ENCODE measurements at places on chromosomes 13 and 19.

DNA sequence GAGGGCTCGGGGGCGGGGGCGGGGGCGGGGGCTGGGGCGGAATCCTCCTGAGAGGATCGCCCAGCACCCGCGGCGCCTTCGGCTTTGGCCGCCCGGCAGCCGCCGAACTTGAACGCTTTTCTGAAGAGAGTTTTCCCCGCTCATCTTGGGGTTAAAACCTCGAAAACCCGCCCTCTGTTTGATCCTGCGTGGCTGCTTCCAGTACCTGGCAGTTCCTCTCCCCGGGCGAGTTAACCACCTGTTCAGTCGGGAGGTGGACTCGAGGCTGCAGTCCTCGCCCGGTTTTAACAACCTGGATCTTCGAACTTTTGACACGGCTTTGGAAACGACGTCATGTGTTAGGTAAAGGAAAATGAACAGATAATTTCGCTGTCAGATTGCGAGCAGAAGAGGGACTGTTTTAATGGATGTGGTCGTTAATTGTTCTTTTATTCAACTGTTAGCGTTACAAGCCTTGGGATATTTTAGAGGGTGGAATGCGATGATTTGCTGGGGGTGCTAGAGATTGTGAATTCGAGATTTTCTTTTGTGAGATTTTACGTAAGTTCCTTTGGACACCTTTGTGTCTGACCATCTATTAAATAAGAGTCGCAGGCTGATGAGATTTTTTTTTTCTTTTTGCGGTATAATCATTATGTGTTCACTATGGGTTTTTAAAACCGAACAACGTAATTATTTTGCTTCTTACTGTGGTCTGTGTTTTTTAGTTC is 1.0 kb downstream of the FNDC3A start:
- no peak for DNase-seq
- H3K4me1 ChIP-seq: peaks cover 55% of the 10 kb centered on the region
- peak overlapping the region; percentile 95 for H3K4me3 ChIP-seq
- peak overlapping the region; percentile 97 for H3K27ac ChIP-seq
- peaks cover 33% of the 10 kb centered on the region for H3K36me3 ChIP-seq
- no peaks in the 10 kb centered on the region for H3K27me3 ChIP-seq

GRCh38 chr13:112601371-112601770 is 13.4 kb upstream of the TUBGCP3 start:
- H3K27me3 ChIP-seq: peaks cover 35% of the 10 kb centered on the region
- DNase-seq: no peak
- peaks cover under 1% of the 10 kb centered on the region for H3K36me3 ChIP-seq

DNA sequence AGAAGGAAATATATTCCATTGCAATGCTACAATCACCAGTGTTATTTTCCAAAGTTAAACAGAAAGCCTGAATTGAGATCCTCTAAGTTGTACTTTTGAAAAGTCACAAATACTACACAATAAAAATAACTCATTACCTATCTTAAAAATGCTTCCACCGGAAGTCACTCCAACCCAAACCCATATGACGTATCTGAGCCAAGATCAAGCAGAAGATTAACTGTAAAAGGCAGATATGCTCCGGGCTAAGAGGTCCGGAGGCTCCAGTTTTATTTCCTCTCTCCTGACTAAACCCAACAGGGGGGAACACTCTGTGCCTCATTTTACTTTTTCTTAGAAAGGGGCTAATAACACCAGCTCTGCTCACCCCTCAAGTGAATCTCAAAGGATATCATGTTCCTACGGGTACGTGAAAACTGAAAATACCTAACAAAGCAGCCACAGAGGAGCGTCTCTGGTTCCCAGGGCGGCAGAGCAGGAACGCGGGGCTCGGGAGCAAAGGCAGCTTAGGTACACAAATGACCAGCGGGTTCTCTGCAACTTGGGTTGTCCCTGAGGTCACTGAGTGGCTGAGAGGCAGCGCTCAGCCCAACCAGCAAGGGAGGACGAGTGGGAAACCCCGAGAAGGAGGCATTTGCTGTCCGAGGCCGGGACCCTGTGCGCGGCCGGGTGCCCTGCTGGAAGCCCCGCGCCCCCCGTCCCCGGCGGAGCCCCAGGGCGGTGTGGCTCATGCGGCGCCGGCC is 750 bp downstream of the RAB20 start:
- peak overlapping the region; percentile 8 for H3K27ac ChIP-seq
- H3K4me1 ChIP-seq: peaks cover 19% of the 10 kb centered on the region
- H3K36me3 ChIP-seq: no peaks in the 10 kb centered on the region
- peak overlapping the region; percentile 88 for H3K4me3 ChIP-seq

GRCh38 chr13:66359910-66360552 is 870.1 kb downstream of the PCDH9 start:
- H3K27me3 ChIP-seq: no peaks in the 10 kb centered on the region
- H3K4me1 ChIP-seq: no peaks in the 10 kb centered on the region
- no peak for DNase-seq
- no peaks in the 10 kb centered on the region for H3K36me3 ChIP-seq
- H3K27ac ChIP-seq: no peak overlapping the region
- H3K4me3 ChIP-seq: no peak overlapping the region

- H3K36me3 ChIP-seq: peaks cover 3% of the 10 kb centered on the region
- H3K4me3 ChIP-seq: peak overlapping the region; percentile 5
- H3K27ac ChIP-seq: no peak overlapping the region
- DNase-seq: no peak
- peaks cover 48% of the 10 kb centered on the region for H3K4me1 ChIP-seq
Measured at GRCh38 chr19:31353833-31354232, 4.6 kb upstream of the TSHZ3 start.

- no peaks in the 10 kb centered on the region for H3K36me3 ChIP-seq
- no peak for DNase-seq
- H3K27ac ChIP-seq: no peak overlapping the region
- no peaks in the 10 kb centered on the region for H3K4me1 ChIP-seq
Measured at GRCh38 chr13:76622315-76623040, 263.7 kb downstream of the KCTD12 start.

- H3K4me3 ChIP-seq: no peak overlapping the region
- peak overlapping the region; percentile 12 for H3K27ac ChIP-seq
- H3K36me3 ChIP-seq: peaks cover 9% of the 10 kb centered on the region
- H3K4me1 ChIP-seq: peaks cover 7% of the 10 kb centered on the region
Measured at GRCh38 chr13:94249512-94249911, 230.0 kb downstream of the DCT start.

DNA sequence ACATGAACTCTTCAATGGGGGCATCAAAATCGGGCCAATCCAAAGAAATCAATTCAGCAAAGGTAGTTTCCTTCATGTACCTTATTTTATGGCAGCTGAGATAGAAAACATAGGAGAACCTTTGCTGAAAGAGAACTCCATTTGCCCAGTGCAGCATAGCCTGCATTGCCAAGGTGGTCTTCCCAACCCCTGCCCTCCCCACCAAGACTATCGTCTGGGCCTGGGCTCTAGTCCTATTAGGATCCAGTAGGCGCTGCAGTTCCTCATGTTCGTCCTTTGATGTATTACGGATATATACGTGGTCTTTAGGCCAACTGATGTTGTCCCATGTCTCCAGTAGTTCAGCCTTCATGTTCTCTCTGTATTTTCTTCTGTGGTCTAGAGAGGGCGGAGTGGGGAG is 19.2 kb downstream of the NLRP13 start:
- H3K36me3 ChIP-seq: no peaks in the 10 kb centered on the region
- H3K4me3 ChIP-seq: no peak overlapping the region

Data from activated T-cell treated with anti-CD3 and anti-CD28 coated beads, Interleukin-2, amount 50 U/mL, for 72 hours (primary cell).